ENCODE measurements at places on chromosomes 11 and 22.

- DNase-seq, result no peak
Measured at GRCh38 chr22:43289531-43289963, 53.6 kb downstream of the SCUBE1 start.

DNA sequence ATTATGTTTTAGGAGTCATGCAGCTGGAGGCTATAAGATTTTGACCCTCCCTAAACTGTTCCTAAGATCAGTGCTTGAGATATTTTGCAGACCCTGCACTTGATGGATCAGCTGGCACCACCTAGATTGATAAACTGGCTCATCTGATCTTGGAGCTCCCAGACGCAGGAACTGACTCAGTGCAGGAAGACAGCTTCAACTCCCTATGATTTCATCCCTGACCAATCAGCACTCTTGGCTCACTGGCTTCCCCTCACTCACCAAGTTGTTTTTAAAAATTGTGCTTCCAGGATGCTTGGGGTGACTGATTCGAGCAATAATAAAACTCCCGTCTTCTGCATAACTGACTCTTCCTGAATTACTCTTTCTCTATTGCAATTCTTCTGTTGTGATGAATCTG lies 637.5 kb upstream of the FAT3 start:
- no peak for DNase-seq

GRCh38 chr11:11459578-11459977 lies 106.5 kb upstream of the CSNK2A3 start:
- no peak for DNase-seq

- DNase-seq, result no peak
Measured at GRCh38 chr11:118215262-118215661, 9.5 kb downstream of the JAML start.

GRCh38 chr11:74278721-74279161 lies 32.7 kb downstream of the P4HA3 start:
- peak; percentile 30 for DNase-seq

DNA sequence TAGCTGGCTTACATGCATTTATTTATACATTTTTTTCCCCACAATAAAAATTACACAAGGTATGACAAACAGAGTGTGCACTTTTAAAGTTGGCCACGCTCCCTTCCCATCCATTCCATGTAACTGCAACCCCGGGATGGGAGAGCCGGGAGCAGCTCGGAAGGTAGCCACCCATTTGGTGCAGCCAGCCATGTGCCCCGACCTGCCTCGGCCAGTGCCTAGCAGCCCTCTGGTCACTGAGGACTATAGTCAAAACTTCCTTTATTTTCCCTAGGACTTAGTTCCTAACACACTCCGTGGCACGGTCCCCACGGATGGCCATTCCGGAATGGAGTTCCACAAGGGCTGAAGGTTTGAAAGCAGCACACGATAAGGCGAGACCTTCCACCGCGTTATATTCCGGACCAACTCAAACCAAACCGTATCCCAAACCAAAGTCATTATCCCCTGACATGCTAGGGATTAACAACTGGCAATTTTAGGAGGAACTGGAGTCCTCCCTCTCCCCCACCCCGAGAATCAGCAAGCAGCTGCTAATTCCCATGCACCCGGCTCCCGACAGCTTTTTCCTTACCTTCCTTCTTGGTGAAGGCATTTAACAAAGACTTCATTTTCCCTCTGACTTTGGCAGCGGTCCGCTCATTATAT lies 426.4 kb downstream of the SHANK2 start:
- DNase-seq, result no peak

DNA sequence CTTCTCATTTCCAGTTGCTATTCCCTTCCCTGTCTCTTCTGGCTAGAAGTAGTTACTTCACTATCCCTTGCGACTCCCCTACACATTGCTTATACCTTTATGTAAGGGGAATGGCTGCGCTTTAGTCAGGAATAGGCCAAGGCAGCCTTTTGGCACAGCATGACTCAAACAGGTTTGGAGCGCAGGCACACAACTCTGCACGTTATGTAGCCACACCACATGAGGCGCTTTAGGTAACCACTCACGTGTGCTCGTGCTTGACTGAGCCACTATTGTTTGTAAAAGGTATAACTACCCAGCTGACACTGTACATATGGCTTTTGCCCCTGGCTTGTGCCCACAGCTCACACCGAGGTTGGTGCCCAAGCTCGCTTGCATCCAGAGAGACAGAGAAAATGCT lies 46.7 kb upstream of the LIPT2 start:
- no peak for DNase-seq

GRCh38 chr11:103327721-103328120 lies 218.5 kb downstream of the DYNC2H1 start:
- DNase-seq, result no peak

DNA sequence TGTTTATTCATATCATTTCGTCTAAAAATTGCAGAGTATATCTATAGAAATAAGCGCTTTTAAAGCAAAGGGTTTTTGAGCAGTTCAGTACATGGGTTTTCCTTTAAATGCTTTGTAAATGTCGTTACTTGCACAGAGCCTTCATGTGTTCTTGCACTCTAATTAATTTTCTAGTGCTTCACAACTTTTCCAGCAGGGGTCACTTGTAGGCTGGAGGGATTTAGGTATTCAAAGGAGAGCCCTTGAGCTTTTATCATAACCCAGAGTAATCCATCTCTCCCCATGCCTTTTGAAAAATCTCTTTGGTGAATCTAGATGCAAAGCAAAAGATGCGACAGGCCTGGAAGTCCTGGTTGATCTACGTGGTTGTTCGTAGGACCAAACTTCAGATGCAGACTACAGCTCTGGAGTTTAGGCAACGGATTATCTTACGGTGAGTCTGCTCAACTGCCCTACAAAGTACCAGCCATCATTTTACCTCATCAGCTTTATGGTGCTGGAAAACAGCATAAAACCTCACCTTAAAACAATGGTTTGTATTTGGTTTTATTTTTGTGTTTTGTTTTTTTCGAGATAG lies 60.4 kb downstream of the SFI1 start:
- no peak for DNase-seq

- DNase-seq, result no peak
Measured at GRCh38 chr11:78418584-78419211, 1.1 kb upstream of the GAB2 start.

DNA sequence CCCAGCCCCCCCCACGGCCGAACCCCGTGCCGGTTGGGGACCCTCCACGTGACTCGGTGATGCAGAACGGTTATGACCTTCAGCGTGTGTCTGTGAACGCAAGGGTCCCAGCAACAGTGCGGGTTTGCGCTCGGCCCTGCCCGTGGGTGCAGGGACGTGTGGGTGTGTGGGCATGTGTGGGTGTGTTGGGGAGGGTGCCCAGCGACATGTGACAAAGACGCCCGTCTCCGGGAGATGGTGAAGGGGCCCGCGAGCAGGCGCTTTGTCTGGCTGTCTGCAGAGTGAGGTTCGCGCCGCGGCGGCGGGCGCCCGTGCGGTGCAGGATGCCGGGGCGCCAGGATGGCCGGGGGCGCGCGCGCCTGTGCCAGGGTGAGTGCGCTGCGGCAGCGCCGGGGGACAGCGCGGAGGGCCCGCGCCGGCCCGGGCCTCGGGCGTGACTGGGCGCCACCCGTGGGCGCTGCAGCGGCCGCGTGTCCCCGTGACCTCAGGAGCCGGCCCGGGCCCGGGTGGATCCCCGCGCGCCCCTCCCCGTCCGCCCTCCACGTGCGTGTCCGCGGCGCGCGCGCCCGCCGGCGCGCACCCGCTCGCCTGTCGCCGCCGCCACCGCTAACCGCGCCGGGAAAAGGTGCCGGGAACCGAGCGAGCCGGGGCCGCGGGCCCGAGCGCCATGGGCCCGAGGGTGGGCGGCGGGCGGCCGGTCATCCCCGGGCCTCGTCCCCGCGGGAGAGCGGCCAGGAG lies at the start of gene LRFN4:
Gene LRFN4, plus strand, starts transcription at position 569 of the 738 bp plus-strand sequence. CDS start 681 bp downstream, outside the sequence.
- no peak for DNase-seq

DNA sequence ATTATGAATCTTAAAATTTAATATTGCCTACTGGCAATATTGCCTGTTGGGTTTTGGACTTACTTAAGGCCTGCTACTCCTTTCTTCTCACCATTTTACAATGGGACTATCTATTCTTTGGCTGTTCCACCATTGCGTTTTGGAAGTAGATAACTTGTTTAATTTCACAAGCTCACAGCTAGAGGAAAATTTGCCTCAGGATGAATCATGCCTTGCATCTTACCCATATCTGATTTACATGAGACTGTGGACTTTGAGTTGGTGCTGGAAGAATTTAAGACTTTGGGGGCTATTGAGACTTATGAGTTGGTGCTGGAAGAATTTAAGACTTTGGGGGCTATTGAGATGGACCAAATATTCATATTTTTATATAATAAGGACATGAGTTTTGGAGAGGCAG lies 662.6 kb downstream of the METTL15 start:
- DNase-seq, result no peak

DNA sequence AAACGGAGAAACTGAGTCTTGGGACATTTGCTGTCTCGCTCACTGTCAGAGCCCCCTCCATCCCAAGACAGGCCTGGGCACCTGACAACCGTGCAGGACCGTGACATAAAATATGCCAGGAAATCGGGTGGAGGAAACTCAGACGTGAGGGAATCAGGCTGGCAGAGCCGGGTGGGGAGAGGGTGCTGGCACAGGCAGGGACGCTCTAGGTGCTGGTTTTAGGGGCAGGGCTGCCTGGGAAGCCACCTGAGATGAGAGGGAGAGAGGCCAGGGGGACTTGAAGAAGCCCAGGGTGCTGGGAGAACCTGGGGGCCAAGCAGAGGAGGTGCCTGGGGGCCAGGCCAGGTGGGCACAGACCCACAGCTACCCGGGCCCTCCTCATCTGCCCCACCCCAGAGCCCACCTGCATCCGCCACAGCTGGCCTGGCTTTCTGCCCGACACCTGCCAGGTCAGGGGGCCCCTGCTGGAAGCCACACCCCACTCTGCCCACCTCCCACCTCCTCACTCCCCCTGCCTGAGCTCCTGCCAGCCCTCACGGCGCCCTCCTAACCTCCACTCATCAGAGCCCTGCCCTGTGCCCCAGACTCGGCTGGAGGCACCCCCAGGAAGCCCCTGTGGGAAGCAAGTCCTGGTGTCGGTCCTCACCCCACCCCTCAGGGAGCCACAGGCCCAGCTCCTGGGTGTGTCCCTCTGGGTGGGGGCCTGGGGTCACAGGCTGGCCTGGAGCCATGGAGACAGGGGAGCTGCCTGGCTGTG lies 27.3 kb upstream of the MUC5AC start:
- DNase-seq, result no peak

DNA sequence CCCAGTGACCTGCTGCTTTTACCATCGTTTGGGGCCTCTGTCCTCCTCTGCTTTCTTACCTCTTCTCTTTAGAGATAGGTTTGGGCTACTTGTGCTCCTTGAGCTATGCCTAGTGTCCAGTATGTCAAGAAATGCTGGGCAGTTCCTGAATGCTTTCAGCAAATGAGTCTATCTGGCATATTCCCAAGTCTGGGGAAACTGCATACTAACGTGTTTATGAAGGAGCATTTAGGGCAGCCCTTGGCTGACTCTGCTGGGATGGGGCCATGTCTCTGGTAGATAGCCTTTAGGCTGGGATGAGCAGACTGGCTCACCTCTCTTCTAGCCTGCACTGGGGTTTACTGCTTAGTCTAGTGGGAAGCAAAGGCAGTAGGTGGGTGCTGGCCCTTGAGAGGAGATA lies 43.7 kb upstream of the SUSD2 start:
- no peak for DNase-seq

- no peak for DNase-seq
Measured at GRCh38 chr11:100612766-100613165, 74.3 kb upstream of the ARHGAP42 start.

- no peak for DNase-seq
Measured at GRCh38 chr11:28636033-28636432, 527.8 kb downstream of the METTL15 start.

DNA sequence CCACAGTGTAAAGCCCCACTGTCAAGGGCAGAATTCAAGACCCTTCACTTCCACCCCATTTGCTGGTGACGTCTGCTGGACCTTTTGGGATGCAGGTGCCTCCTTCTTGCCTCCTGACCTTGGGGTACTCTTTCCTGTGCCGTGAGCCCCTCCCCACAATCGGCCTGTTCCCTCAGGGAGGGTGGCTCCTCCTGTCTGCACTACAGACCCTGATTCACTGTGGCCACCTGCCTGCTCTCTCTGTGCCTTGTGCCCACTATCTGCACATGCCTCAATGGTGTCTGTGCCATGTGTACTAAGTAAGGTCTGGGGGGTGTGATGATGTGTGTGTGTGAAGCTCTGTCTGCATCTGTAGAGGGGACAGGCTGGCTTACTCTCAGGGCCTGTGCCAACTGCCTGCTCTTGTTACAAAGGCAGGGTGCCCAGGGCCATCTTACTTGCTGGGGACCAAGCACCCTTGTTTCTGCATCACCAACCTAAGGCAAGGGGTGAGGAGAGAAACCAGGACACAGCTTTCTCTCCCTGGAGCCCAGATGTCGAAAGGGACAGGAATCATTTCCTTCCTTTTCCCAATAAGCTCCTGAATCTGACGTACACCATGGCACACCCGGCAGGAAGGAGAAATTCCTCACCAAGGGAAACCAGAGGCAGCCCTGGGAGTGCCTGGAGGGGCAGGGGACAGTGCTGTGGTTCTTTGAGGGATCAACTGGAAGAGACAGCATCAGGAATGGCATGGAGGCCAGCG lies 3.7 kb downstream of the PPM1F start:
- no peak for DNase-seq

DNA sequence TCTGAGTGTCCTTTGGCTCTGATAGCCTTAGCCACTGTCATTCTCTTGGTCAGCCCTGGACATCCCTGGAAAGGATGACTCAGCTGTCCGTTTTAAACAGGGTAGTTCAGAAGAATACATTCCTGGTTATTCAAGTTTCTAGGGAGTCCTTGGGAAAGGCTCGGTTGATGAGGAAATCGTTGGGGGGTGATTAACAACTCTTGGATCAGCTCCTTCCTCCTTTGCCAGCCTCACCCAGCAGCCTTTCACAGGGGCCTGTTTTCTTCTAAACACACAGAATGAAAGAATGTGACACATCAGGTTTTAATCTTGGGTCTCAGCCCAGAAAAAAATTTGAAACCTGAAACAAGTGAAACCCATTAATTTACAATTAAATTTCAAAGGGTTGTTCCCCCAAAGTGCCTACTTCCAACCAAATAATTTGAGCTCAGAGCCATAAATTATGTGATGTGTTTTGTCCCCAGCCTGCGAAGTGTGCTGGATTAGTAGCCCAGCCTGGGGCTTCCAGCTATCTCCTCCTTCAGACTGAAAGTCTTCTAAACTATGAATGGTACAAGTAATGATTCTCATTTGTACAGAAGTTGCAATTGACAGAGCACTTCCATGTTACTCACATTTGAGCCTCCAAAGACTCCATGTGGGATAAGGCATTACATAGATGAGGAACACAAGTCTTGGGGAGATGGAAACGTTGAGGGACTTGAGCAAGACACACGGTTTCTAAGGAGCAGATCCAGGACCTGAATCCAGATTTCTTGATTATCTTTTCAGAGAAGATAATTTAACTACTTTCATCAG lies 19.3 kb upstream of the MRGPRX2 start:
- DNase-seq, result no peak

GRCh38 chr11:131824771-131825170 lies 454.4 kb downstream of the NTM start:
- no peak for DNase-seq

- DNase-seq, result no peak
Measured at GRCh38 chr22:26487996-26488395, 4.3 kb downstream of the SRRD start.

GRCh38 chr11:10519630-10520029 lies 21.4 kb downstream of the RNF141 start:
- no peak for DNase-seq

Measured in thoracic aorta (tissue), 2 donors.